Fibroblast of skin of scalp (primary cell): ENCODE measurements at places on chromosomes 6 and 20.

GRCh38 chr20:64058536-64058935 lies 4.5 kb upstream of the TCEA2 start:
- no peak for DNase-seq

GRCh38 chr6:68738039-68738438 lies 103.0 kb downstream of the ADGRB3 start:
- no peak for DNase-seq

- peak; percentile 82 for DNase-seq
These were observed 12.2 kb upstream of the SERPINB1 start for GRCh38 chr6:2853769-2854395.

DNA sequence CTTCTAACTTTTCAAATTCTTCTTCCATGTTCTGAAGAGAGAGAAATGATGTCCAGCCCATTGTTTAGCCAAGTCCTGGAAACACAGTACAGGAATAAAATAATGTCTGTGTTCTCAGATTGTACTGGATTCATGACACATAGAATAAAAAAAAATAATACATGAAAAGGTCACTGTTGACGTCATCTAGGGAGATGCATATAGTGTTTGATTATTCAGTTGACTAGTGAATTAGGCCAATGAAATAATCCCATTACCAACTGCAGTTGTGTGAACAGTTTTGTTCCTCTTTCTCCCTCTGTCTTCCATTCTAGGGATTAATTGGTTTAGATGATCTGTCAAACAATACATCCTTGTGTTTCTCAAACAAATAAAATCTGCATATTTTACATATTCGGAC lies 222.8 kb downstream of the ALDH8A1 start:
- DNase-seq, result no peak

- peak; percentile 51 for DNase-seq
These were observed 51.1 kb downstream of the GGTLC1 start for GRCh38 chr20:23937303-23938117.

- no peak for DNase-seq
These were observed 15.3 kb downstream of the TCFL5 start for GRCh38 chr20:62846166-62846890.

GRCh38 chr6:15280028-15280427 lies 34.2 kb downstream of the JARID2 start:
- DNase-seq, result no peak

- peak; percentile 92 for DNase-seq
These were observed 107.7 kb downstream of the CD109 start for GRCh38 chr6:73803562-73804241.
